ENCODE measurements at places on chromosomes 7 and 10.
A peak's percentile ranks its signal among the peaks of the same experiment; 100 is the strongest.

- no peaks in the 10 kb centered on the region for H3K4me1 ChIP-seq
- peaks cover 24% of the 10 kb centered on the region for H3K27me3 ChIP-seq
- no peak overlapping the region for H3K4me3 ChIP-seq
- H3K27ac ChIP-seq = no peak overlapping the region
- DNase-seq = no peak
Observed at GRCh38 chr7:22269963-22270362, 87.0 kb downstream of the RAPGEF5 start.

- DNase-seq = no peak
- no peak overlapping the region for H3K4me3 ChIP-seq
- H3K27ac ChIP-seq = no peak overlapping the region
- no peaks in the 10 kb centered on the region for H3K27me3 ChIP-seq
Observed at GRCh38 chr10:22365644-22366434, 20.5 kb downstream of the SPAG6 start.

- H3K27ac ChIP-seq = no peak overlapping the region
- no peaks in the 10 kb centered on the region for H3K4me1 ChIP-seq
- H3K36me3 ChIP-seq = no peaks in the 10 kb centered on the region
- DNase-seq = no peak
- no peak overlapping the region for H3K4me3 ChIP-seq
Observed at GRCh38 chr10:57696641-57697040, 571.1 kb downstream of the IPMK start.

GRCh38 chr10:102491136-102491535, 11.4 kb downstream of the ACTR1A start:
- no peaks in the 10 kb centered on the region for H3K27me3 ChIP-seq
- peaks cover 23% of the 10 kb centered on the region for H3K4me1 ChIP-seq
- peaks cover 69% of the 10 kb centered on the region for H3K36me3 ChIP-seq
- DNase-seq = no peak

DNA sequence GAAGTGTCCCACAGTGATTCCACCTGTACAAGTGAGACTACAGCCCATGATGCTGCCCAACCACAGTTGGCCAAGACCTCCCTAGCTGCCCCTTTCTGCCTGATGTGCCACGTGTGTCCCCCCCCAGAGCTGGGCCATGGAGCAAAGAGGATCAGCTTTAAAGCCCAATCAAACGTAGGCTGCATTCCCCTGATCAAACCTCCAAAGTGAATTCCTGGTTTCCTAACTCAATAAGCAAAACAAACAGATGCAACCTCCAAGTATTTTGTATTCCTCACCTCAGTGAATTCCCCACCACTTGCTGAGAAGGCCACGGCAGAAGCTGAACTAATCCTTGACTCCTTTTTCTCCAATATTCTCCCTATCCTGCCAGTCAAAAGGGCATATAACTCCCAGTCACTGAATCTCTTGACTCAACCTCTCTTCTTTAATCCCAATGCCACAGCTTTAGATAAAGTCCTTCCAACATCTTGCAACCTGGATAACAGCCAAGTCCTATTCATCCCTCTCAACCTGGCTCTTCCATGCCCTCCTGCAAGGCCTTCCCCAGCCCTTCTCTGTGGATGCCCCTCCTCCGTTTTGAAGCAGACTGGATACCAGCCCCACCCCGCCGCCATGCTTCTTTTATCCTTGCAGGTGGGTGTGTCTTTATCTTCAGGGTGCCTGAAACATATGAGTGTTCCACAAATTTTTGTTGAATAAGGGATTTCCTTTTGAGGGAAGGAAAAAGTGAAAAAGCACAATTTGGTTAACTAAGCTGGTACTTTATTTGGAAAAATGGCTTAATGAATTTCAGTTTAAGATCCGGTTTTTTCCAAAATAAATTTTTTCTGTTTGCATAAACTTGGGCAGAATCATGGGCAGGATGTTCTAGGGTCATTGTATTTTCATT, 285.2 kb upstream of the MKLN1 start:
- H3K4me1 ChIP-seq = peaks cover 68% of the 10 kb centered on the region
- H3K4me3 ChIP-seq = peak overlapping the region; percentile 5
- DNase-seq = no peak
- H3K27ac ChIP-seq = peak overlapping the region; percentile 78
- H3K27me3 ChIP-seq = no peaks in the 10 kb centered on the region
- peaks cover 100% of the 10 kb centered on the region for H3K36me3 ChIP-seq

DNA sequence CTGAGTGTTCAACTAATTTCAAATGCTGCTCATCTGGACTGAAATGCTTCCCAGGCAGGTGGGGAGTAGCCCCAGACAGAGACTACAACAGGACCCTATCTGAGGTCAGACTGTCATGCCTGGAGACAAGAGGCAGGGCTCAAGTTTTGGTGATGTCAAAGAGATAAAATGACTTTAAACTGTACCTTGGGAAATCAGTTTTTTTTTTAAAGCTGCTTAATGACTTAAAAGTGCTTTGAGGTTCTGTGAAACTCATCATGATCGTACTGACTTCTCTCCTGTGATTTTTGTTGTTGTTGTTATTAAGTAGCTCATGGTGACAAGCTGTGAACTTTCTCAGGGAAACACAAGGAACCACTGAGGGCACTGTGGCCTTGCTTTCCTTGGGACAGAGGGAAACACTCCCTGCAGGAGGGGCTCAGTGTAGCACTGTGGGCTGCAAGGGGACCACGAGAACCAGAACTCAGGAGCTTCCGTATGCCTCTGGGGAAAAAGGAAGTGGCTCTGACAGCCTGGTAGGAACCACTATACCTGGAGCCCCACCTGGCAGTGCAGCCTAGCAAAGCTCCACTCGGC, 9.5 kb downstream of the HIPK2 start:
- H3K4me1 ChIP-seq = peaks cover 50% of the 10 kb centered on the region
- H3K4me3 ChIP-seq = peak overlapping the region; percentile 67
- no peaks in the 10 kb centered on the region for H3K27me3 ChIP-seq
- DNase-seq = no peak
- H3K36me3 ChIP-seq = peaks cover 7% of the 10 kb centered on the region
- peak overlapping the region; percentile 90 for H3K27ac ChIP-seq

DNA sequence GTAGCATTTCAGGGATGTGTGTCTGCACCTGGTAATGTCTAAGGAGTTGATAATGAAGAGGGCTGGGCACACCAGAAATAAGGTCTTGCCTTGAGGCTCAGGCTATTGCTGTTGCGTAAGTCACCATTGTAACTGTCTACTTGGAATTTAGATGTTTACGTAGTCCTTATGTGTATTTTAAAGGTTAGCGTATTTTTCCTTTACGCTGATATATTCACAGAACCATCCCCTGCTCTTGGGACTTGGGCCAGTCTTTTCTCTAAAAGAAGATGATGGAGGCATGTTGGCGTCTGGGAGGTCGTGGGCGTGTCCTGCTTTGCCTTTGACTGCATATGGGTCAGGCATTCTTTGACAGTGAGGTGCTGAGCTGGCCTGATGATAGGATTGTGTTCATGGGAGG, 14.7 kb downstream of the WDR37 start:
- peaks cover 24% of the 10 kb centered on the region for H3K36me3 ChIP-seq
- H3K27me3 ChIP-seq = no peaks in the 10 kb centered on the region
- peaks cover 55% of the 10 kb centered on the region for H3K4me1 ChIP-seq
- no peak overlapping the region for H3K27ac ChIP-seq
- no peak overlapping the region for H3K4me3 ChIP-seq

DNA sequence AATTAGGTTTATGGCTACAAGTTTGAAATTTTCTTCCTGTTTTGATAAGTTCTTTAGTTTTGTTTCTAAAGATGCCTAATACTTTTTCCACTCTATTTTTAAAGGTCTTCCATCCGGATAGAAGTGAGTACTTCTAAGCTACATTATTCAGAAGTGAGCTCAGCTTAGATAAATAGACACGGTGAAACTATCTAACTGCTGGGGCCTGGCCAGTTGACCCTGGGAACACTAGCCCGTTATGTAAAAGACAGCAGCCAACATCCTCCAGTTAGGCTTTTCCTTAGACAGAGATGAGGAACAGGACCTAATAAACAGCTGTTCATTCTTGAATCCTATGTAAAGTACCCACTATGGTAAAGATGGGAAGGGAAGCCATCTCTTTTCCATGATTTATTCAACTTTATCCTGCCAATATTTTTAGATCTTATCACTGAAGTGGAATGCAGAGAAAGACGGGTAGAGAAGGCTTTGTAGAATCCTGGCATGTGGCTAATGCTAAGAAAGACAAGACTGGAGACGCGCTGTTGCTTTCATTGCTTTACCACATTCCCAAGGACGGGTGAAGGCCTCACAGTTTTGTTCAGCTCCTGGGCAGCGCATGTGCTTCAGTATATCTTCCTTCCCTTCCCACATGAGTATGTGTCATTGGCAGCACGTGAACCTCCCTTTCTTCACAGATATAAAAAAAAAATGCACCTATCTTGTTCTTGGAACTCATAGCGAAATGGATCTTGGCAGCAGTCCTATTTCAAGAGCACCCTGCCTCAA, 340.0 kb upstream of the MEOX2 start:
- H3K4me1 ChIP-seq = no peaks in the 10 kb centered on the region
- H3K27me3 ChIP-seq = no peaks in the 10 kb centered on the region
- H3K4me3 ChIP-seq = no peak overlapping the region
- no peaks in the 10 kb centered on the region for H3K36me3 ChIP-seq

Measured in effector memory CD8-positive, alpha-beta T cell (primary cell).